ENCODE measurements at places on chromosomes 3 and 15.

DNA sequence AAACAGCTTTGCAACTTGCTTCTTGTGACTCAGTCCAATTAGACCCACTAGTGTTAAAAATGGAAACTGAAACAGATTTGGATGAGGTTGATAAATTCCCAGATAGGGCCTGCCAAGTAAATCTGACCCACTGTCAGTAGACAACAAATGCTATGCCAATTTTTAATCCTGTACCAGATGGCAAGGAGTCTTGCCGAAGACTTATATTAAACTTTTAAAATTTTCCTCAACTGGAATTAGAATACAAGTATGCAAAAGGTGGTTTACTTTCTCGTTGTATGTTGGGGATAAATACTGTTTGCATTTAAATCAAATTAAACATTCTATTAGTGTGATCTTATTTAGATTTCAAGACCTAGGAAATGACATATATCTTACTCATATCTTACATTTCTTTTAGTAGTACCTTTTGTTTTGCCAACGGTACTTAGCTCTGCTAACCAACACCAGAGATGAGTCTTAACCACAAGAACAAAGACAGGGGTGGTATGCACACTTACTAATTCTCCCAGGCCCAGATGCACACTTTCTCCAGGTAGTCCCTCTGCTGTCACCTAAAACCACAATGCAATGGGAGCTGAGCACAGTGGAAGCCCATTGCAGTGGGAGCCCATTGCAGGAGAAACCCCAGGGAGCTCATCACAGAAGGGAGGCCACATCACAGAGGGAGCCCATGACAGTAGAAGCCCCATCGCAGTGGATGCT, 77.8 kb downstream of the WWTR1 start:
- DNase-seq = no peak

DNA sequence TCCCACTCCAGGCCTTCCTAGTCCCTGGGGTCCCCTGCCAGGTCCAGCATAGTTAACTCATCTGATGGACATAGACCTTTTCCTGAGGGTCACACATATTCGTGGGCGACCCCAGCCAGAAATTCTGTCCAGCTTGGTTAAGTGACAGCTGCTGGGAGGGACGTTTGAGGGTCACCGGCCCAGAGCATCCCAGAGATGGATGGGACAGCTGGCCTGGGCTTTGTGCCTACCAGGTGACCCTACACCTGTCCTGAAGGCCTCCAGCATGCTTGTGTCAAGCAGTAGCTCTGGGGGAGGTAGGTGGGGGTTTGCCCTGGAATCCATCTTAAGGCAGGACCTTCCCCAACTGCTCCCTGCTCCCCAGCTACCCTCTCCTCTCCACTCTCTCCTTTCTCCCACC, 9.1 kb upstream of the DAG1 start:
- DNase-seq = no peak

DNA sequence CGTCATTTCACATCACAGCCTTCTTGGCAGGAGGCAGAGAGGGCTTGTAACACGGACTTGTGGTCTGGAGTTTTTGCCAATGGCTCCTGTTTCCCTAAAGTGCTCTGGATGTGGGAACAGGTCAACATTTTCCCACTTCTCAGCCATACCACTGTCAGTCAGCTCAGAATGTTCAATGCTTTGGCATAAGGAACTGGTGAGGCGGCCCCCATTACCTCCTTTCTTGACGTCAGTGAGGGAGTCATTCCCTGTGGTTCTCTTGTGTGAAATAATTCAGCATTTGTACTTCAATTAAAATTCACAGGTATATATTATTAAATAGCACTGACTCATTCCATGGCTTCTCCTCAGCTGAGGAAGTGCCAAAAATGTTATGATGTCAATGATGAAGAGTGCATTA, 167.1 kb downstream of the P3H2 start:
- no peak for DNase-seq

DNA sequence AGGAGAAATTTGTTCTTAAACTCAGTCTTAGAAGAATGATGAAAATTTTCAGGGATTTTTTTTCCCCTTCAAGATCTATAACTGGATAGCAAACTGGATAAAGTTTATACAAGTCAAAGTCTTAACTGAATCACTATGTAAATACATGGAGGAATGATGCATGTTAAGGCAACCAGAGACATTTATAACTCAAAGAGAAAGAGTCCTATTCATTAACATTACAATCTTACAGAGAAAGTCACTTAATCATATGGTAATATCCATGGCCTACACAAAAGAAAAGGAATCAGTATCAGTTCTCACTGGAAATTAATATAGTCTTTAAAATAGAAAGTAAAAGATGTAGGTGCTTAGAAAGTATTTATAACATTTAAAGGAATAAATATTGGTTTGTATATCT, 869.1 kb downstream of the TBL1XR1 start:
- no peak for DNase-seq

- DNase-seq = no peak
These were observed 412.3 kb upstream of the TPRG1 start for GRCh38 chr3:188759336-188760005.

- DNase-seq = no peak
These were observed 450.5 kb downstream of the ZPLD1 start for GRCh38 chr3:102885289-102885688.

DNA sequence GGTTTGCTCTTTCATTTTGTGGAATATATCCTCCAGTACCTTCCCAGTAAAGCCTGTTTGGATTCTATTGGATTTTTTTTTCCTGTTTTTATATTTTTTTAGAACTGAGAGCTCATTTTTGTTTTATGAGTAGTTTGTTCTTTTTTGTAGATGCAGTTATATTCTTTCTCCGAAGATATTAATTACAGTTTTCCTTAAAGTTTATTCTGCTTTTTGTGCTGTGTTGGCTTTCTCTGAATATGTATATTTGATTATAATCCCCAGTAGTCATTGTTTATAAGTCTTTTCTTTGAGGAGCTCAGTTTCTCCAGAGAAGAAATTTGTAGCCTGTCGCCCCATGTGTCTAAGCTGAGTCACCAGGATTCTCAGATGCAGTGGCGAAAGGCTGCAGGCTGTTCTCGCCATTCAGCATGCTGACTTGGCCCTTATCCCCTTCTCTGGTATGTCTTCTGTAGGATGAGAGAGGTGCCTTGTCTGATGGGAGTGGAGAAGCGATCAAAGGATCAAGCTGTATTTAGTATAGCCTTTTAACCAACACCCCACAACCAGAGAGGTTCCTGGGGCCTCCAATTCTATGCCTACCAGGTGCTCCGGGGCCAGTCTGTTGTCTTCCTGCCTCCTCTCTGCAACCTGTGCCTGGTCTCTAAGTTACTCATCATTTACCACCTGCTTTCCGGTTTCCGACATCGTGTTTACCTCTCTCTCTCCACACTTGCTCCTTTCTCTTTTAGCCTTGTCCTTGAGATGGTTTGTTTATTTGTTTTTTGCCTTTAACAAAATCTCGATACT, 31.7 kb upstream of the MFSD1 start:
- no peak for DNase-seq

Measured in hematopoietic multipotent progenitor cell treated with erythropoietin and hydrocortisone succinate and interleukin-3 and kit ligand, for 6 days (in vitro differentiated cells).